Nucleus accumbens (tissue), 56 donors: ENCODE measurements at places on chromosomes 2 and 18.
A peak's percentile ranks its signal among the peaks of the same experiment; 100 is the strongest.

DNA sequence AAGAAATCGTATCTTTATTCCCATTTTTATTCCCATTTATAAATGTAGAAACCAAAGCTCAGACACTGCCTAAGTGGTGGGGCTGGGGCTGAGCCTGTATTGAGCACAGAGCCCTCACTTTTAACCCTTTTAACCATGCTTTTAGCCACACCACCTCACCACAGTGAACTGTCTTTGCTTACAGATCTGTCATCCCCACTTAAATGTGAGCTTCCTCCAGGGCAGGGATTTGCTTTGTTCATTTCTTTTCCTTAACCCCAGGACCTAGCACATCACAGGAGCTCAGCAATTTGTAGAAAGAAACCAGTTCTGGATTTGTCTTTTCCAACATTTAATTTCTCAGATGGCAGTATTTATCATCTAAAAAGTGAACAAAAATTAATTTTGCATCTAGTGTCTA, 2.2 kb downstream of the BOD1L2 start:
- no peak for DNase-seq

DNA sequence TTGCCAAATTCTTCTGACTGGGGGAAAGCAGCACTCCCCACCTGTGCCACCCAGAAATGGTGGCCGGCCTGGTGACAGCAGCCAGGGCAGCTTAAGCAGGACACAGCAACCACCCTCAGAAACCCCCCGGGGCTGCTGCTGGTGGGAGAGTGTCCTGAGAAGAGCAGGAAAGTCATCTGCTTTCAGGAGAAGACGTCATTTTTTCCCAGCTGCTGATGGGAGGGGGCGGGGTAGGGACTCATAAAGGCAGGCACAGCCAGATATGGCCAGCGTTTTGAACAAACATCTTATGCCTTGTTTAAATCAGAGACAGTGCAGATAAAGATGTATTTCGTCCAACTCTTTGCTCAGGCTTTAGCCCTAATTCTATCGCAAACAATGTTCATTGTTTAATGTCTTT, 139.5 kb downstream of the LRRC30 start:
- DNase-seq: no peak

DNA sequence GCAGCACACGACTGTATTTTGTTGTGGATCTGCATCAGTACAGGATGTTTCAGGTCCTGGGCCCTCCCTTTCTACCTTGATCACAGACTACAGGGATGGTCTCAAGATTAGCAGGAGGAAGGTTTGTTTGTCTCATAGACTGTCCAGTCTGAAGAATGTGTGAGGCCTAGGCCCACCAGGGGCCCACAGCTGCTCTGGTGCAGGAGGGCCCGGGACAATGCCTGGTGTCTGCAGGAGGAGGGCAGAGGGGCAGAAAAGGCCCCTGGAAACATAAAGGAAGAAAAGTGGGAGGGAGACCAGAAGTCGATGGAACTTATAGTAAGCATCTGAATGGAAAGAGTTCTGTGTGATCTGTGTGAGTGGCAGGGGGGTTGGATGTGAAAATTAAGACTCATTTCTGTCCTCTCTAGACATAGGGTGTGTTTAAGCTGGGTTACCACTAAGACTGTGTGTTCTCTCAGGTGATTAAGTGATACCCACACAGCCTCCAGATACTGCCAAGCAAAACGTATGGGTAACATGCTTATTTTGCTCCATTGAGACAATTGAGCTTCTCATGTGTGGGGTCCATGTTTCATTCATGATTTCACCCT, 33.4 kb upstream of the LPIN2 start:
- no peak for DNase-seq

GRCh38 chr2:219072741-219073250, 12.1 kb upstream of the IHH start:
- DNase-seq: no peak

DNA sequence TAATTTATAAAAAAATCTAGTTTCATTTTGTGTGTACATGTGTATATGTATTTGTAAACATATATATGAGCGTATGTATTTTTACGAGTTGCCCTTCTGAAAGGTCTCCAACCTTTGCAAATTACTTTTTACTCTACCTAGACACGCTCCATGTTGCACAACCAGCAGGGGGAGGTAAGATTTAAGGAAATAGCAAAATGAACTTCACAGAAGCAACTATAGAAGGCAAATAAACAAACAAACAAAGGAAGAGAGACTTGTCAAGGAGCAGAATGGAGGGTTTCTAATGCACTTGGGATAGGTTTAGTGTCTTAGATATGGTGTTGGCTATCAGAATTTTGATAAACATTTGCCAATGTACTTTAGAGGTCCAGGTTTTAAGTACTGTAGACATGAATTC, 820.5 kb upstream of the POU3F3 start:
- DNase-seq: no peak

DNA sequence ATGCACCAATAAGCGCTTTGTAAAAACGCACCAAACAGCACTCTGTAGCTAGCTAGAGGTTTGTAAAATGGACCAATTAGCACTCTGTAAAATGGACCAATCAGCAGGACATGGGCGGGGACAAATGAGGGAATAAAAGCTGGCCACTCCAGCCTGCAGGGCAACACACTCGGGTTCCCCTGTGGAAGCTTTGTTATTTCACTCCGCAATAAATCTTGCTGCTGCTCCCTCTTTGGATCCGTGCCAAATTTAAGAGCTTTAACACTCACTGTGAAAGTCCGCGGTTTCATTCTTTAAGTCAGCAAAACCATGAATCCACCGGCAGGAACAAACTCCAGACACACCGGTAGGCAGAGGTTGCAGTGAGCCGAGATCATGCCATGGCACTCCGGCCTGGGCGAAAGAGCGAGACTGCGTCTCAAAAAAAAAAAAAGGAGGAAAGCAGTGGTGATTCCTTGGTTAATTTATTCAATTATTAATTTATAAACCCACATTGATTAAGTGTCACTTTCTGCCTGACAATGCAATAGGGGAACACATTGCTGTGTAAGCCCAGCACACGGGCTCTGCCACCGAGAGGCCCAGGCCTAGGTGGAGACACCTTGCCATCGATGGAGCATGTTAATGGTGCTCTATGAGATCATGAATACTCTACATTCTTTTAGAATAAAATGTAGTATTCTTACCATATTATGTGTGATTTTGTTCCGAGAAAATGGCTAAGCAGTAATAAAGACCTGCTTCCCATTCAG, 687.6 kb upstream of the HS6ST1 start:
- no peak for DNase-seq

DNA sequence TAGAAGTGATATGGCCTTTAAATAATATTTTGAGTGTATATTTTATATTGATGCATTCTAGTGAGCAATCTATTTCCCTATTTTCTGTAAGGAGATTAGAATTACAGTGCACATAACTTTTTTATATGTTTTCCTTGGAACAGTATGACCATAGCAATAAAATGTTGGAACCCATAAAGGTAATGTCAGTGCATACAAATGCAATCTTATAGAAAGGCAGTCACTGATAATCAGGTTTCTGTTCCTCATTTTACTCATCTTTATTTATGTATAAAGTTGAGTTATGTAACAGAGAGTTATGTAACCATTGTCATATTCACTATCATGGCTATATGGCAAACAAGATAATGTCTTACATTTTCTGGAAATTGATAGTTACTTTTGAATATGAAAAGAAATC, 179.9 kb upstream of the NETO1 start:
- DNase-seq: no peak

- DNase-seq: no peak
Measured at GRCh38 chr18:62106271-62106670, 80.6 kb downstream of the PIGN start.

GRCh38 chr2:238024986-238025385, 35.8 kb upstream of the SCLY start:
- no peak for DNase-seq

GRCh38 chr2:120388222-120389035, 42.5 kb downstream of the INHBB start:
- DNase-seq: no peak

DNA sequence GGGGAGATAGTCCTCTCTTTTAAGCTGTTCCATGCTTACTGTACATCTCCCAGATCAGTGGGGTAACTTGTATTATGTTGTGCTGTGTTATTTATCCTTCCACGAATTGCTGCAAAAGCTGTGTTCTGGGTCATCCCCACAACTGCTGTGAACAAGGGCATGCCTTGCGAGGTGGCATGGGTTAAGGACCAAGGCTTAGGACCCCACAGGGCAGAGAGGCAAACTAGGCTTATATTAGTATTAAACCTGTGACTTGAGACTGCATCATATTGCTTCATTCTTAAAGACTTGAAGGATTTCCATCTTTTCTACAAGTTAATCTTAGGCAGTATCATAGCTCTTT, 19.9 kb downstream of the RND3 start:
- DNase-seq: no peak

GRCh38 chr18:2406544-2406943, 164.8 kb downstream of the METTL4 start:
- no peak for DNase-seq

DNA sequence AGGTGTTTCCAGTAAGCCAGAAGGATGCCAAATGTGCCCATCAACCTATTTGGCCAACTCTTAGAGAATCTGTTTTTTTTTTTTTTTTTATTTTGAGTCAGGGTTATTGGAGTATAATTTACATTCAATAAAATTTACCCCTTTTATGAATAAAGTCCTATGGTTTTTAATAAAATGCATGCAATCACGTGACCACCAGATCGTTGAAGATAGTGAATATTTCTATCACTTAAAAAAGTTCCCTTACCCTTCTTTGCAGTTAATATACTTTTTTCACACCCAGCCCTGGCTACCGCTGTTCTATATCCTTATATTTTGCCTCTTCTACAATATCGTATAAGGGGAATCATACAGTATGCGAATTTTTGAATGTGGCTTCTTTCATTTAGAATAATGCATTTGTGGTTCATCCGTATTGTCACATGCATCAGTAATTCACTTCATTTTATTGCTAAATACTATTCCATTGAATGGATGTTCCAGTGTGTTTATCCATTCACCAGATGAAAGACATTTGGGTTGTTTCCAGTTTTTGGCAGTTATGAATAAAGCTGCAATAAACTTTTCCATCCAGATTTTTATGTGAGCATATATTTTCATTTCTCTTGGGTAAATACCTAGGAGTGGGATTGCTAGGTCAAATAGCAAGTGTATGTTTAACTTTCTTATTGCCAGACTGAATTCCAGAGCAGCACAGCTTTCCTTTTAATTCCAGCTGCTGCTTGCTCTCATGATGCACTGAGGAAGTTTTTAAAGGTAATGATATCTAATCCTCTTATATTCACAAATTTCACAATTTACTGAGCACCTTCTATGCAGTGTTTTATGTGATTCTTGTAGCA, 156.3 kb upstream of the NT5C1B start:
- no peak for DNase-seq

GRCh38 chr2:128702616-128703015, 383.9 kb upstream of the HS6ST1 start:
- DNase-seq: no peak

DNA sequence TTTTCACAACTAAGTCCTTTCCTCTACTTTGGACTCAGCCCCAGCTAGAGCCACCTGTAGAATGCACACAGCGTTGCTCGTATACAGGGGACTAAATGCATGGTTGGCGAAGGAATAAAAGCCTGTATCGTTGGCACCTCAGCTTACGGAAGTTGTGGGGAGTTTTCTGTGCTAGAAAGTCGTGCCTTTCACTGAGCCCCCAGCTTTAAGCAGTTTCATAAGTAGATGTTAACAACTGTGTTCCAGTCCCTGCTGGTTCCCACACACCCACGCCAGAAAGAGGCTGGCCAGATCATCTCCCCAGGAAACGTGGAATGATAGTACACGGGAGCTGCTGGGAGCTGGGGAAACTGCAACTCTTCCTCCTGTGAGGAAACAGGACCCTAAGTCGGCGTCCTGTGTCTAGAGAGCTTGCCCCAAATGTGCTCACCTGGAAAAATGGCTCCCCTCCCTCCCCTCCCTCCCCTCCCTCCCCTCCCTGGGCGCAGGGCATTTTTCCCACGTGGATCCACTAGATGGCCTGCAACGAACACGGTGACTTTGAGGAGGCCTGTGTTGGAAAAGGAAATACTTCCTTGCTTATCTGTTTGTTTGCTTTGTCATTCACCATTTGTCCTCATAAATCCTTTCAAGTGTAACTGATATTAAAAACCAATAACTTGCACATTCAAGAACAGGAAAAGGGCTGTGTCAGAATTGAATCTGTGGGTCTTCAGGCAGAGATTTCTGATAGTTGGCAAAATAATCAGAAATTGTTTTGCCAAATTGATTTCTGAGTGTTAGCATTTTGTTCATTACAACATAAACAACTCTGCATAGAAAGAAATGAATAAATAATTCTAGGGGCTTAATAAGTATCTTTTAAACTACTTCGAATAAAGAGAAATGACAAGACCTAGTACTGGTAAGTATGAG, 43.9 kb upstream of the RFX8 start:
- DNase-seq: peak; percentile 40

- no peak for DNase-seq
Measured at GRCh38 chr2:75710220-75710576, 517 bp downstream of the GCFC2 start.

DNA sequence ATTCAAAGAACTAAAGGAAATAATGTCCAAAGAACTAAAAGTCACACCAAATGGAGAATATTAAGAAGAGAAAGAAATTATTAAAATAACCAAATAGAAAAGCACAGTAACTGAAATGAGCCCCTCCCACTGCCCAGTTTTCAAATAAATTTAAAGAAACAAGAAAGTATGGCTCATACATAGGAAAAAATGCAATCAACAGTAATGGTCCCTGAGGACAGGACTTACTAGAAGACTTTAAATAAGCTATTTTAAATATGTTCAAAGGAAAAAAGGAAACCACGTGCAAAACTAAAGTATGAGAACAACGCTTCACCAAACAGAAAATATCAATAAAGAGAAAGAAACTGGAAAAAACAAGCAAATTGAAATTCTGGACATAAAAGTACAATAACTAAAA, 58.9 kb downstream of the TMEM131 start:
- DNase-seq: no peak

GRCh38 chr2:126914811-126915500, 16.3 kb downstream of the TEX51 start:
- no peak for DNase-seq

DNA sequence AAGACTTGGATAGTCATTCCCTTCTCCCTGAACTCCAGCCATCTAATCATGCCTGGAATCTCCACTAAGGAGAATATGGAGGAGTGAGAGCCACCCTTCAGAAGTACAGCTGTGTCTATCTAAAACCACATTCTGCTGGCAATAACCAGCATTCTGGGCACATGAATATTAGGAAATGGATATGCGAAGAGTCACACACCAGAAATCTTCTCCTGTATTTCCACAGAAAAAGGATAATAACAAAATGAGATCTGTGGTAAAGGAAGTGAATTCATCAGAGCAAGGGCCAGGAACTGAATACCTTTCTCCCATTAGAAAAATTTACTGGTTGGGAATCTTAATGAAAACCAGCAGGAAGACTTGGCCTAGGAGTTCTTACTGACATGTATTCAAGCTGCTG, 218.8 kb downstream of the SCG2 start:
- DNase-seq: no peak

DNA sequence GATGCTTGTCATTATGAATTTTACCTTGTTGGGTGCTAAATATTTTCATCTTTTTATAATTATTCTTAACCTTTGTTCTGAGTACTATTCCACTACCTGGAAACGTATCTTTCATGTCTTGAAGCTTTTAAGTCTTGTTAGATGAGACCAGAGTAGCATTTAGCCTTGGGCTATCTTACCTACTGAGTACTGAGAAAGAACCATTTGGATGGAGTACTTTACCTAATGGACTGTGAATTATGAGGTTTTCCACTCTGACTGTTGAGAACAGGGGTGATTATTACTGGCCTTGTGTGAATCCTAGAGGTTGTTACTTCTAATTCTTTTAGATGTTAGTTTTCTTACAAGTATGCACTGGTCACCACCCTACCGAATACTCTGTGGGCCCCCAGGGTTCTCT, 63.5 kb downstream of the CCDC102B start:
- DNase-seq: no peak

GRCh38 chr2:36190097-36190496, 165.5 kb upstream of the CRIM1 start:
- DNase-seq: no peak
